Fibroblast of skin of back (primary cell): ENCODE measurements at places on chromosomes 6 and 20.

DNA sequence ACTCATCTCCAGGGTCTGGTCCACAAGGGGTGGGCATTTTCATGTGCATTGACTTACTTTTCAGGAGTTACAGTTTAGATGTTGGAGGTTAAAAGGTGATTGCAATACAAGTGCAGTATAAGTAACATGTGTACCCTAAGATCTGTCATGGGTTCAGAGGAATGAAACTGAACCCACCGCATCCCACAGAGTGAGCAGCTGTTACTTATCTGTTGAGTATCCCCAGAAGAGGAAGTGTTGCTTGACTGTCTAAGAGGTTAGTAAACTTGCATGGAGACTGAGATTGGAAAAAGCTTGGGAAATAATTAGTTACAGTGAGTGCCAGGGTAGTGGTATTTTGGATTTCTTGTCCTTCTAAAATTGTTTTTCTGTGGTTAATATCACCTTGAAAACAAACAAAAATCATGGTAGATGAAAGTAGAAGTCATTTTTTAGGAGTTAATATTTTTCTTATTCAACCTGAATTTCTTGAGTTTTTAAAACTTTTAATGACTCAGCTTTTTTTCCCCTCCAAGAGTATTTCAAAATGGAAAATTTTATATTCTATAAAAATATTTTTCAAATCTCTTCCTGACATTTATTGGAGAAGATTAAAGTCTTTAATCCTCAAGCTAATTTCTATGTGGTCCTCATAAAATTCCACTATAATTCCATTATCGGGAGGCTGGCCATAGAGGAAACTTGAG, 306.1 kb downstream of the ZNF217 start:
- DNase-seq, result no peak

DNA sequence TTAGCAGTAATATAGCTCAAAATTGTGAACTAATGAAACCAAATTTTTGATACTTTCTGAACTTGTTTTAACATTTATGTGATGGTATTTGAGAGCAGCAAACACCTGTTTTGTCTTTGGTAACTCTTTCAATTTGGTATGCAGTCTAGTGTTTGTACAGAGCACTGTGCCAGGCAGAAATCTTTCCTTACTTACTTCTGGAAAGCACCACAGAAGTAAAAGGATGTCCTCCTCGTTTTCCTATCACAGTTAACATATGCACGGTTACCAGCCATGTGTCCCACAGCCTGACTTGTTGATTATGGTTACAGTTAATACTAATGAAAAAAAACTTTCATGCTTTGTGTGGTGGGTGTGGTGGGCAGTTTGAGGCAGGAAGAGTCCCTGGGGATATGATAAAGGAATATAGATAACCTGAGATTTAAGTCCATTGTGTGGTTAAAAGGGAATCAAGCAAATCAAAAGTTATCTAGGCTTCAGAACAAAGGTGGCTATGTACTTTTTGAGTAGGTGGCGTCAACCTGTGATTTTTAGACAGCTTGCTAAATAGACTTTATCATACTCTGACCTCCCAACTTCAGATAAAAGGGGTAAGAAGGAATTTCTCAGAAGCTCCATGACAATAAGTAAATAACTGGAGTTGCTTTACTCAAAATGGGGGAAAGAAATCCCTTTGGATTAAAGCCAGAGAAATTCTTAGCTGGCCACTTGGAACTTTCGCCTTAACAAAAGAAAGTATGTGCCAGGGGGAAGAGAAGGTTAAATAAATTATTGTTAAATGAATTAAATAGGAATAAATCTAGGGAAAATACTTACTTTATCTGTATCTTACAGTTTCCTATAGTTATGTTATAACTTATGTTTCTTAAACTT, 20.1 kb upstream of the COL10A1 start:
- DNase-seq, result no peak

DNA sequence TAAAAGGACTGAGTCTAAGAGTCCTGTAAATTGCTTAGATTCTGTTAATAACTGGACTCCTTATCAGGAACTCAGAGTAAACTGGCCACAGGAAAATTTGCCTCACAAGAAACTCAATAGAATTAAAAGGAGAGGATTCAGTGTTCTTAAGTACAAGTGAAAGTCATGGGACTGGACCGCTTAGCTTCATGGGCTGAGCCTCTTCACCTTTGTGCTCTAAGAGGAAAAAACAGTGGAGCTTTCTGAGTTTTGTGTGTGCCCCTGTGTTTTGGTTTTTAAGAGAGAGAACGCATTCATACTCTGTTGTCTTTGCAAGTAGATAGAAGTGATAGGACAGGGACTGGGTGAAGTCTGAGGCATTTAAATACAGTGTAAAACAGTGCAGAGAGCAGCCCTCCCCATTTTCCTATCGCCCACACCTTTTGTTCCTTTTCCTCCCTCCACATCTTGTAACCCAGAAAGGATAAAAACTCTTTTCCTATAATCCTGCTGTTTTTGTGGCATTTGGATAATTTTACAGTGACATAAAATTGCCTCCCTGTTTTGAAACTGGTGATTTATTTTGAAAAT, 49.6 kb downstream of the FOXO3 start:
- DNase-seq, result no peak

DNA sequence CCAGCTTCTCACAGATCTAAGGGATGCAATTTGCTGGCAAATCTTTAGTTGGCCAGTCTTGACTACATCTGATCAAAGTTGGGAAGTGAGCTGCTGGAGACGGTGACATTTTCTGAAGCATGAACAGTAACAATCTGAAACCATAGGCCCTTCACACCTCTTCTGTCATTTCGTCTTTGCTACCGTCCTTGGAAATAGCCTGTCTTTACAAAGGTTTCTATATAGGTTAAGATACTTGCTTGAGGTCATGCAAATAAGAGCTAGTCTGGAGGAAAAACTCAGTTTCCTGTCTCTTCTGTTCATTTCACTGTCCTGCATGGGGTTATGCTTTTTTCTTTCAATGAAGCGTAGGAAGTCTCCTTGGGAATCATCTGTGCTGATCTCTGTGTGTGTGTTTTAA, 55.6 kb downstream of the CARMIL1 start:
- DNase-seq, result no peak

GRCh38 chr20:55239269-55239668, 763.9 kb downstream of the DOK5 start:
- DNase-seq, result no peak

DNA sequence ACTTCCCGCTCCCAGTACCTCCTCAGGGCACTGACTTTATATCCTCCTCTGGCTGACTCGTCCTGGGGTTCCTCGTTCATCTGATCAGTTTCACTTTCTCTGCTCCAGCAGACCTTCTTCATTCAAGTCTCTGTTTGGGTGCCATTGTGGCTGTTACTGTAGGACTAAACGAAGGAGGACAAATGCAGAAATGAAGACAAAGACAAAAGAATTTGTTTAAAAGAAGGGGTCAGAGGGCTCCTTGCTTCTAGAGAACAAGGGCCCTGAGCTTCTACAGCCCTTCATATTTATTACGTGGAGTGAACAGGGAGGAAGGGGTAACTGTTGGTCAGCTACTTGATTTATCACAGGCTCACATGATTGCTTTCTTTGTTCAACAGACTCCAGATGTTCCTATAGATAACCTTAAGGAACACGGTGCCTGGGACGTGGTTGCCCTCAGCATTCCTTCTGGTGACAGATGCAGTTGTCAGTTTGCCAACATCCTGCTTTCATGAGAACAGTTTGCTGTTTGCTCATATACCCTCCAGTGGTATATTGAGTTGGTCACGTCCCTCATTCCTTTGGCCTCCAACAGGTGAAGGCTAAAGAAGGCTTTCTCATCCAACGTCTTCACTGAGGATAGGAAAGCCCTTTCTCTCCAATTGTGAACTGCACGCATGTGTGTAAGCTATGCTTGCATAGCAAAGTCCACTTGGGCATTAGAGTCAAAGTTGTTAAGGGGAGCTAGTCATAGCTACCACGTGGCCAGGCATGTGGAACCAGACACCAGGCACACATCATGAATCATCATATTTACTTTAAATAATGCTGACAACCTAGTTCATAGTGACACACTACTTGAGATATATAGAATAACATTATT, 69.1 kb upstream of the BTN3A2 start:
- DNase-seq, result peak; percentile 85

- DNase-seq, result no peak
These were observed 174.9 kb downstream of the HS3ST5 start for GRCh38 chr6:114167583-114168576.

GRCh38 chr6:144055121-144055931, 40.0 kb downstream of the SF3B5 start:
- DNase-seq, result no peak

GRCh38 chr6:163900570-163900969, 486.1 kb downstream of the QKI start:
- peak; percentile 32 for DNase-seq

GRCh38 chr20:63327231-63327745, 33.9 kb downstream of the CHRNA4 start:
- DNase-seq, result no peak

GRCh38 chr20:19880256-19881079, 122.4 kb downstream of the RIN2 start:
- peak; percentile 81 for DNase-seq
